Activated gamma-delta T cell (primary cell): ENCODE measurements at places on chromosomes 1 and 21.

DNA sequence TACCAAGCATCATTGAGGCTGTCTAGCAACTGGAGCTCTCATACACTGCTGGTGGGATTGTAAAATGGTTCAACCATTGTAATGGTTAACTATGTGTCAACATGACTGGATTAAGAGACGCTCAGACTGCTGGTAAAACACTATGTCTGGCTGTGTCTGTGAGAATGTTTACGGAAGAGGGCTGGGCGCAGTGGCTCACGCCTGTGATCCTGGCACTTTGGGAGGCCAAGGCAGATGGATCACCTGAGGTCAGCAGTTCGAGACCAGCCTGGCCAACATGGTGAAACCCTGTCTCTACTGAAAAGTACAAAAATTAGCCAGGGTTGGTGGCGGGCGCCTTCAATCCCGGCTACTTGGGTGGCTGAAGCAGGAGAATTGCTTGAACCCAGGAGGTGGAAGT lies 4.8 kb upstream of the FCRLA start:
- DNase-seq: no peak

DNA sequence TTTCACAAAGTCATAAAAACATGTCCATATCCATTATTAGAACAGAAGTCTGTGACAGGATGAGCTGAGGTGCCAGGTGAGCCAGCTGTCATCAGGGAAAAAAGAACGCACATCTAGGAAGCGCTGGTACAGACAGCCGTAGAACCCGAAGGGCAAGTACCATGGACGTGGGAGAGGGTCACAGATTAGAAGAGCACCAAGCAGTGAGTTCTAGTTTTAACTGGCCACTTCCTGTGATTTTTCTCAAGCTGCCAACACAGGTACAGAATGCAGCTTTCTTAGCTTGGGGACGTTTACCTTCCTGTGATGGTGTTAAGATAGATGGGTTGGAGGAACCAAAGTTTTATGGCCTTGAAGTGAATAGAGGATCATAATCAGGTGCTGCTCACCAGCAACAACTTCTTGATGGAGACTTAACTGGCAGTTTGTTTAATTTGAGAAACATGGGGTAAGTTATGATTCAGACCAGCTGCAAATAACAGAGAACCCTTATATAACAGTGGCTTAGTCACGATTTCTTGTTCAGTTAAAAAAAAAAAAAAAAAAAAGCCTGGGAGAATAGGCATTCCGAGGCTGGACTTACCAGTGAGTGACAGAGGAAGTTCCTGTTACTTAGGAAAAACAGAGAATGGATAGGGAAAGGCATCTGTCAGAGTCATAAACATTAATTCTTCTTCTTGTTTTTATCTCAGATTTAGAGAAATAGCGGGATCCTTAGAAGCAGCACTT lies 30.9 kb downstream of the AGT start:
- DNase-seq: no peak

GRCh38 chr1:42319871-42320484 lies 15.1 kb downstream of the FOXJ3 start:
- no peak for DNase-seq

DNA sequence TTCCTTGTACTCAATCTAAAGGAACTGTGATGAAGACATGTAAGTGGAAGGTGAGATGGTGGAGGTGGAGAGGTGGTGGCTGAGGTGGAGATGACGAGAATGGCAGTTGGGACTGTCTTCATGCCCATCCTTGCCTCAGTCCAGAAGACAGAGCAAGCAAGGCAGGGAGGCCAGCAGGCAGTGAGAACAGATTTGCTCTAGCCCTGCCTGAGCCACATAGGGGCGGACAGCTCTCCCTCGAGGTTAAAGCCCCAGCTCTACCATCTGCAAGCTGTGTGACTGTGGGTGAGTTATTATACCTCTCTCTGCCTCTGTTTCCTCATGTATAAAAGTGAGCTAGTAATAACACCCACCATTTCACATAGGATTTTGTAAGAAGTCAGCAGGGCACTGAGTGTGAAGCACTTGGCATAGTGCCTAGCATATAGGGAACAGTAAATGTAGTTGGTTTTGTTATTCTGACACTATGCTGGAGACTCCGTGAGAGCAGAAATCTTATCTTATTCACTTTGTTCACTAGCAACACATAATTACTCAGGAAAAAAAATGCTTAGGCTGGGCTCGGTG lies 4.8 kb upstream of the FAM110D start:
- DNase-seq: no peak

DNA sequence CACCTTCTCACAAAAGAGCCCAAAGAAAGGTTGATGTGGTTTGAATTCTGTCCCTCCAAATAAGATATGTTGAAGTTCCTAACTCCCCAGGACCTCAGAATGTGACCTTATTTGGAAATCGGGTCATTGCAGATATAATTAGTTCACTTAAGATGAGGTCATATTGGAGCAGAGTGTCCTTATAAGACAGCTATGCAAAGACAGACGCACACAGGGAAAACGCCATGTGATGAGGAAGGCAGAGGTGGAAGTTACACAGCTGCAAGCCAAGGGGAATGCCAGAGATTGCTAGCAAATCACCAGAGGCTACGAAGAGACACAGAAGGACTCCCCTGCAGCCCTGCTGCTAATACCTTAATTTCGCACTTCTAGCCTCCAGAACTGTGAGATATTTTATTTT lies 5.2 kb upstream of the ABCB10 start:
- DNase-seq: no peak
